ENCODE measurements at places on chromosomes 12 and 14.

DNA sequence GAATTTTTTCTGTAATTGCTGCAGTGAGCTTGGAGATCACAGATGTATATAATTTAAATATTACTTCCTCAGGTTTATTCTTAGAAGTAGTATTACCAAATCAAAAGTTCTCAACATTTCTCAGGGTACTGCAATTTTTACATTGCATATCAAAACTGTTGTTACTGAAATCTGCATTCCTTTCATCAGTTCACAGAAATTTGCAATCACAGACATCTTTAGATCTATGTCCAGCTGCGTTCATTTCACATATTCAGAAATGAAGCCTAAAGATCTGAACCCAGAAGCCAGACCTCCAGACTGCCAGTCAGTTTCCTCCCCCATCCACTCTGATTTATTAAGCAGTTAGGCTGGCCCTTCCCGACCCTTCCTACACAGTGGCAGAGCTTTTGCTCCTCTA is 18.2 kb upstream of the IFT81 start:
- peak; percentile 37 for DNase-seq

DNA sequence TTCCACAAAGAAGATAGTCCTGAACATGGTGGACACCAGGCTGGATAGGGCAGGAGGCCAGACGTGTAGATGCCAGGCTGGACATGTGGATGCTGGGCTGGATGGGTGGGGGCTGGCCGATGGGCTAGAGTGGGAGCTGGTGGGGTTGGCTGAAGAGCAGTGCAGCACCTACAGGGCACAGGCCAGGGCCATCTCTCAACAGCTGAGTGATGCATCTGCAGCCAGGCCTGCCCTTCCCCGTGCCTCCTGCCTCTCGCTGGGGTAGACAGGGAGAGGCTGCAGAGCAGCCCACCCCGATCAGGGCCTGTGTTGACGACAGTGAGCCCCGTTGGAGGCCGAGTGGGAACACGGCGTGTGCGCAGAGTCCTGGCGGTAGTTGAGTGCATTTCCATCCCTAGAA is 39.3 kb downstream of the EP400 start:
- no peak for DNase-seq

DNA sequence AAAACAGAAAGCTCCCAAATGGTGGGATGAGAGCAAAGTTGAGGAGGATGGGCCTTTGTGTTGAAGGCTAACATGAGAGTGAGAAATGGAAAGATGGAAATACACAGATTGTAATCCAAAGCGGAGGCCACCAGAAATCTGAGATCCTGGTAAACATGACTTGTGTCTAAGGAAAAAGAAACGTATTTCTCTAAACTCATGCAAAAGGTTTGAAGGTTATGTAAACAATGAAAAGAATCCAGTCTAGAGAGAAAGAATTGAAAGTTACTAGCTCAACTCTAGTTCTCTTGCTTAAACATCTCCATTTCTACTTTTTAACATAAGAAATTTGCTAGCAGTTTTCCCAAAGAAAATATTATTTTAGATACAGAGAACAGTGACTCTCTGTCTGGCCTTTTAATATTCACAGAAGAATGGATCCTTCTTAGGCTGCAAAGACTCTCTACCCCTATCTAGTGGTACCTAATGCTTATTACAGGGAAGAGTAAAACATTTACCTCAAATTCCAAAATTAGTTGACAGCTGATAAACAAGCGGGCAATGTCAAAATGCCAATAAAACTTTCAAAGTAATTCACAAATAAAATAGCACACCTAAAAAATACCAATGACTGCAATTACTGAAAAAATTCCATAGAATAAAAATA is 75.8 kb upstream of the SOX5 start:
- DNase-seq: no peak

GRCh38 chr14:51644217-51644933 is 7.3 kb upstream of the FRMD6 start:
- DNase-seq: peak; percentile 74

DNA sequence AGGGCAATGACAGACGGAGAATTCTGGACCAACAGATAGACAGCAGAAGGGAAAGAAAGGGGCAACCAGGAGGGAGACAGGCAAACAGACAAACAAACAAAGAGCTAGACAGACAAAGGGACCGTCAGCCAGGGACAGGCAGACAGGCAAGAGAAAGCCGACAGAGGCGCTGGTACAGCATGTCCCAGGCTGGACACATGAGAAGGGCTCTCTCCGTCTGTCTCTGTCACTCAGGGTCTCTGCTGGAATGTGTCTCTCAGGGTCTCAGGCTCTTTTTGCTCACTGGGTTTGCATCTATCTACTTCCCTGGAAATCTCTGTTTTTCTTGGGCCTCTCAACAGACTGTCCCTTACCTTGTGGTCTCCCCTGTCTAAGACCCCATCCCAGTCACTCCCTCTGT is 8.2 kb upstream of the SMUG1 start:
- DNase-seq: no peak

DNA sequence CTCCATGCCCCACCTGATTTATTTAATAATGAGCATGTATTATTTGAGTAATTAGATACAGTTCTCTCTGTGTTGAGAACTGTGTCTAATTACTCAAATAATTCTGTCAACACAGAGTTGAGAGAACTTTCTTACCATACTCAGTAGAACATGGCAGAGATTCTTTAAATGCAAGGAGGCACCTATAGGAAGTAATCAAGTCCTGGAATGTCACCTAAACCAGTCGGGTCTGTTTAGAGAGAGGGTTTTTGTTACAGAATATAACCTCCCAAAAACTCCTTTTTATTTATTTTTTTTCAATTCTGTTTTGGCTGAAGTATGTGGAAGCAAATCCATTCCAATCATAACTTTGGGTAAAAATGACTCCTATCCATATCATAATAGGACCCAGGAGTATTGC is 37.5 kb upstream of the CIT start:
- DNase-seq: no peak

- no peak for DNase-seq
Measured at GRCh38 chr12:34296143-34297041, 274.1 kb downstream of the ALG10 start.

GRCh38 chr12:11752403-11753149 is 103.1 kb downstream of the ETV6 start:
- DNase-seq: no peak

DNA sequence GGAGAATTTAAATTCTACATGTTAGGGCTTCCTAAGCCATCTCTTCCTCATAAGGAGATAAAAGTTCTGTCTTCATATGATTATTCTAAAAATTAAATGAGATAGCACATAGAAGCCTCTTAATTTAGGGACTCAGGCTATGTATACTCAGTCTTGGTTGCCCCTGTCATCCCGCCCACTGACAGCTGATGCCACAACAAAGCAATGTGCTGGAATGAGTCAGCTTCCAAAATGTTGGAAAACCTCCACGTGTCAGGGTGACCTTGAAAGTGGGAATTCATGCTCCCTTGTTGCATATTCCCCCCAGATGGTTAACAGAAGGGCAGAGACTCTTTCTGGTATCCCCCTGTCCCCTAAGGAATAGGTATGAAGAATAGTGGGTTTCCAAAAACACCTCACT is 238.0 kb upstream of the DDHD1 start:
- DNase-seq: peak; percentile 76

GRCh38 chr12:47249719-47250357 is 170.1 kb upstream of the AMIGO2 start:
- DNase-seq: no peak

GRCh38 chr12:116423094-116423493 is 136.1 kb upstream of the MAP1LC3B2 start:
- peak; percentile 80 for DNase-seq

GRCh38 chr14:35991356-35991755 is 165.2 kb downstream of the BRMS1L start:
- no peak for DNase-seq

GRCh38 chr12:93896952-93897351 is 219.8 kb downstream of the CRADD start:
- no peak for DNase-seq

DNA sequence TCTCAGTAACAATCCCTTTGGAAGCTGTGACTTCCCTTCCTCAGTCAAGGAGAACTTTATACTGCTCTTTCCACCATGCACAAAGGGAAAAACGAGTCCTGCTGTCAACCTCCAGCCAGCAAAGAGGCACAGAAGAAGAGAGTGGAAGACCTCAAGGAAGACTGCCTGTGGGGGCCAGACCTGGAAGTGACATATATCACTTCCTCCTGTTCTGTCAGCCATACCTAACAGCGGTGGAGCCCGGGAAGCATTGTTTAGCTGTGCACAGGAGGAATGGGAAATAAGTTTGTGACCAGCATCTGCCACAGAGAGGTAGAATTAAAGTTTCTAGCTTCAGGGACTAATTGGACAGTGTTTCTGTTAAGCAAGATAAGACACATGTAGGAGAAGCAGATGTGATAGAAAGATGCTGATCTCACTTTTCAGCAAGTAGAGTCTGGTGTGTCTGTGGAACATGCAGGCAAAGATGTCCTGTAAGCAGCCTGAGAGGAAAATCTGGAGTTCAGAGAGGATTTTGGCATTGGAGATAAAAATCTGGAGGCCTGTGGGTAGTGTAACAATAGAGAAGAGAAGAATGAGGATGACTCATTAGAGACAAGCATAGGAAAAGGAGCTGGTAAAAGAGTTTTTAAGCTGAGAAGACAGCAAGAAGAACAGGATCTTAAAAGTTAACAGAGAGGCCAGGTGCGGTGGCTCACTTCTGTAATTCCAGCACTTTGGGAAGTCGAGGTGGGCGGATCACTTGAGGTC is 141.6 kb upstream of the CPSF6 start:
- peak; percentile 29 for DNase-seq

GRCh38 chr14:105091054-105091516 is 25.9 kb upstream of the GPR132 start:
- DNase-seq: no peak

DNA sequence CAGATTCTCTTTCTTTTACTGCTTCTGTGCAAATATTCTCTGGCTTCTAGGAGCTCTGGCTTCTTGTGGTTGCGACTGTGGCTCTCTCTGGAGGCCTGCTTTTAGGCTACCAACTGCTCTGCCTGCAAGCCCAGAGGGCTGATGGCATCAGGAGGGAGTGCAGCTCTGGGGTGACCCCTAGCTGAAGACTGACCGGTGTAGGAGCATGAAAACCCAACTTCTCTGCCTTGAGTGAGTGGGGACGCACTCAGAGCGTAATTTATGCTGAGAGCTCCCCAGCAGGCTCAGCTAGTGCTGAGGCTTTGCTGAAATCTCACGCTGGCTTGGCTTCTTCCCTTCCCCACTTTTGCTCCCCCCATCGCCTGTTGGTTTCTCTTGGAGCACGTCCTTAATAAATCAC is 29.9 kb upstream of the RBM19 start:
- DNase-seq: peak; percentile 6

GRCh38 chr14:41548666-41549065 is 58.0 kb upstream of the LRFN5 start:
- no peak for DNase-seq

- peak; percentile 58 for DNase-seq
Measured at GRCh38 chr12:76713130-76713529, 50.8 kb upstream of the ZDHHC17 start.

Data from EH (cell line).